ENCODE measurements at places on chromosomes 11 and 22.

DNA sequence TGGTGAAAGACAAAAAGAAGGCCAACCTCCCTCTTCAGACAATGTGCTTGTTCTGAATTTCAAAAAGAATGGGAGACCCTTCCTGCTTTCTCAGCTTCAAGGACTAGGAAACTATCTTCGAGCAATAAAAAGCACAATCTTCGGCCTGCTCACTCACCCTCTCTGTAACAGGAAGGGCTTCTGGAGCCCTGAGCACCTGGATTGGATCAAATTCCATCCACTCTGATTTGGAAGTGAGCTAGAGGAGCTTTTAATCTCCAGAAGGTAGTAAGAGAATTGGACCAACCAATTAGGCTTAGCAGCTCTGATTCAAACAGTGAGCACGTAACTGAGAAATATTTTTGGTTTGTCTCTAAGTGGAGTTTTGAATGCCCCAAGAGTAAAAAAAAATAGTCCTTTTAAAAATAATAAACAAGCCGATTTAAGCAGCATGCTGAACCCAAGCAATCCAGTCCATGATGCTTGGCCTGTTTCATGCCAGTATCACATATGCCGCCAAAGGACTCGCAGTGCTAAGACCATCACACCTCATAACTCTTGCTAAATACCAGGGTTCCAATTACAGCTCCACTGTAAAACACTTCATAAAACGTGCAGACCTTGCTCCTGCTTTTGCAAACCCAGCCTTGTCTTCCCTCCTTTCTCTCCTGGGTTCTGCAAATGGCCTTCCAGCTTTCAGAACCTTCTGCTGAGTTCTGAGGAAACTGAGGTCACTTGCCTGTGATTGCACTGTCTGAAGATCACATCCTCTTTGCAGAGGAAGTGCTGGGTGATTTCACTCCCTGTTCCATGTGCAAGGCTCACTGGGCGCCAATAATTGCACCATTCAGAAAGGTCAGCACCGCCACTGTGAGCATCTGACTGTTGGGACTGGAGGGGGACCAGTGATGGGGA is 74.4 kb downstream of the SLC1A2 start:
- no peak for DNase-seq

GRCh38 chr11:11935536-11935935 is 72.9 kb downstream of the DKK3 start:
- DNase-seq, result no peak

DNA sequence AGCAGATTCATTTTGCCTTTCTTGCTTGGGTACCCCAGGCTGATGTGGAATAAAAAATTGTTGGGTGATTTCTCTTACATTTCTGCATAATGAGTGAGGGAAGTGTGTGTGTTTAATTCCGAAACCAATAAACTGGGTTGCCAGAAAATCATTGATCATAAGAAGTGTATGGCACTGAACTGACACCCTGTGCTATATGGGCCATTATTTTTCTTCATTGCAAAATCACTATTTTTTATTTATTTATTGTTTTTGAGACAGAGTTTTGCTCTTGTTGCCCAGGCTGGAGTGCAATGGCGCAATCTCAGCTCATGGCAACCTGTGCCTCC is 14.6 kb upstream of the HIKESHI start:
- DNase-seq, result no peak

DNA sequence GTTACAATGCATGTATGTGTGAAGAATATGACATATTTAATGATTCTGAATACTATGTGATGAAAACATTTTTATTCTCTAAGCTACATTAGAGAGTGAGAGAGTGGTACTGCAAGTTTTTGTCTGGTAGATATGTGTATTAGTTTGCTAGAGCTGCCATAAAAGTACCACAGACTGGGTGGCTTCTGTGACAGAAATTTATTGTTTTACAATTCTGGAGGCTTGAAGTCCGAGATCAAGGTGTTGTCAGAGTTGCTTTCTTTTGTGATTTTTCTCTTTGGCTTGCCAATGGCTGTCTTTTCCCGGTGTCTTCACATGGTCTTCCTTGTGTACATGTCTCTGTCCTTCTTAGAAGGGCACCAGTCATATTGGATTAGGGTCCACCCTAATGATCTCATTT is 6.9 kb upstream of the OR10W1 start:
- no peak for DNase-seq

GRCh38 chr11:67079065-67079705 is 22.5 kb downstream of the RHOD start:
- DNase-seq, result no peak

DNA sequence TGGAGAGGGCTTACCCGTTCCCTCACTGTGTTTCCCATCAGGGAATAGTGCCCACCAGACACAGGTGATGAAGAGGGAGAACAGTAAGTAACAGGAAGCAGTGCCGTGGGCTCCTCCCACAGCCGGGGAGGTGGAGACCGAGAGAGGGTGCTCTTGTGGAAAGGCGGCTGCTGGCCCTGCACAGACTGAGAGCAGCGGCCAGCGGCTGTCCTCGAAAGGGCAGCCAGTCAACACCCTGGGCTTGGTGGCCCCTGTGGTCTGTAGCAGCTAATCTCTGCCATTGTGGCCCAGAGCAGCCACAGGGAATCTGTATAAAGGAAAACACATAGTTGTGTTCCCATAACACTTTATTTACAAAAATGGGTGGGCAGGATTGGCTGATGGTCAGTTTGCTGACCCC is 121.9 kb downstream of the TBC1D22A start:
- no peak for DNase-seq

- no peak for DNase-seq
Measured at GRCh38 chr22:25030636-25031035, 78.1 kb downstream of the KIAA1671 start.

DNA sequence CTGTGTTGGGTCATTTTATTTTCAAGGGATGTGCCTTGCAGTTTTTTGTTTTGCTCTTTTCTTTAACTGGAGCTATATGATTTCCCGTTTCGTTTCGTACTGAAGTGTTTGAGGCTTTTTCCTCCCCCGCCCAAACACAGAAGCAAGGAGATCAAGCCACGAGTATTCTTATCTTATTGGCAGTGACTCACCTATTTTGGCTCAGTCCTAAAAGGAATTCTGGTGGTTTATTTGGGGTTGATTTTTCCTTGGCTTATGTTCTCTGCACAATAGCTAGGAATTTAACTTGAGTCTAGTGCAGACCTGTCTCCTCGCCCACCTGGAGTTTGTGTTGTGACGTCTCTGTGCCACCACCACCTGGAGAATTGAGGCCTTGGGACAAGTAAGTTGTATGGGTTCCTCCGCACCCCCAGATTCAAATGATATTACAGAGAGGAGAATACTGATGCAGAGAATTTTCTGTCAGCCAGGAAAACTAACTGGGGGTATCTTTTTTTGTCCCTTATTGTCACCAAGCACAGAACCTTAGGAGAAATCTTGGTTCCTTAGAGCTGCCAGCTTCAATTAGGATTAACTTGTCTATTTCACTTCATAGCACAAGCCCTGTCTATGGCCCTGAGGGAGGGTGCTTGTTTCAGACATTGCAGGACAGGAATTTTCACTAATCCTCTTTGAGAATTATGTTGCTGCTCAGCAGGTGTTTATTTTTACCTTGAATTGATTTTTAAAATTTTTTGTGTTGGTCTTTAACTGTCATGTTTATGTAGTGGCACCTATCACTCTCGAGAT is 90.4 kb upstream of the BIRC3 start:
- DNase-seq, result no peak

- DNase-seq, result peak; percentile 73
Measured at GRCh38 chr11:65386307-65387140, at the start of gene FRMD8. TSS of gene FRMD8 (plus strand) at chr11:65386637. CDS start at chr11:65387037, 400 bp downstream.

DNA sequence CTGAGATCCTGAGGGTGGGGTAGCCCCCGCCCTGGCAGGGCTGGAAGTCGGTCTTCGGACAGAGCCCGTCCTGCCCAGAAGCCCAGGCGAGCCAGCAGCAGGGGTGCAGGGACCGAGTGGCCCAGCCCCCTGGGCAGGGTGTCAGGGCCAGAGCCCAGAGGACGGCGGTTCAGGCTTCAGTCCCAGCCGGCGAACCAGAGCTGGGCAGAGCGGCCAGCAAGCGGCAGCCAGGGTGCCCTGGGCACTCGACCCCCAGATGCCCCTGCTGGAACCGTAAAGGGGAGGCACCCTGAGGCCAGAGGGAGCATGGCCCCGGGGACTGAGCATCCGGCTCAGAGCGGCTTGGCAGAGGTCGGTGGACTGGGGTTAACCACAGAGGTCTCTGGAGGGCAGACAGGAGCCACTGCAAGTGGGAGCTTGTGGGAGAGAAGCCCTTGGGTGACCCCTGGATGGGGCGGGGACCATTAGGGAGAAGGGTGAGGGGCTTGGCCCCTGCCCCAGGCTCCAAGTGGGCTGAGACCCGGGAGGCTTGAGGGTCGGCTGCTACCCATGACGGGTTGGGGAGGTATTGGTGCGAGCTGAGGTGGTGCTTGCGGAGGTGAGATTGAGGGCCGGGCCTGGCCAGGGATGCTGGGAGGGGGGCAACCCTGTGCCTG is 15.9 kb downstream of the LSP1 start:
- no peak for DNase-seq

GRCh38 chr11:104997288-104997687 is 25.7 kb downstream of the CASP5 start:
- no peak for DNase-seq

GRCh38 chr11:86594746-86595145 is 77.7 kb downstream of the ME3 start:
- DNase-seq, result no peak

- no peak for DNase-seq
Measured at GRCh38 chr11:105371311-105371710, 231.7 kb upstream of the CARD18 start.

GRCh38 chr22:45475063-45475747 is 27.5 kb upstream of the FBLN1 start:
- DNase-seq, result no peak

- no peak for DNase-seq
Measured at GRCh38 chr11:39249566-39250365, 2209.7 kb downstream of the LRRC4C start.

DNA sequence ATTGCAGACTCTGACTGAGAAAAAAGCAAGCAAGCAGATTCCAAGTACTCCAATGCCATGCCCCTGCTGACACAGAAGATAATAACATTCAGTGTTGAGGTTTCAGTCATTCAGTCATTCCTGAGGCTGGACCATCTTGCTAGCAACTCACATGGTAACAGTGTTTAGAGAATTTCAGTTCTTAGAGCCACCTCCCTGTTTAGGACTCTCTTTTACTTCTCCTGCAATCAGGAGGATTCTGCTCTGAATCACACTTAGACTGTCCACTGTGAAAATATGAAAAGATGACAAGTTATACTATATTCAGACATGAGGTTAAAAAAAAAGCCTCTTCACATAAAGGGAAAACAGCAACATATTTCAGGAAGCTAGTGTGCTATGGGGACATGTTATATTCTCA is 183.9 kb upstream of the CTSC start:
- no peak for DNase-seq

DNA sequence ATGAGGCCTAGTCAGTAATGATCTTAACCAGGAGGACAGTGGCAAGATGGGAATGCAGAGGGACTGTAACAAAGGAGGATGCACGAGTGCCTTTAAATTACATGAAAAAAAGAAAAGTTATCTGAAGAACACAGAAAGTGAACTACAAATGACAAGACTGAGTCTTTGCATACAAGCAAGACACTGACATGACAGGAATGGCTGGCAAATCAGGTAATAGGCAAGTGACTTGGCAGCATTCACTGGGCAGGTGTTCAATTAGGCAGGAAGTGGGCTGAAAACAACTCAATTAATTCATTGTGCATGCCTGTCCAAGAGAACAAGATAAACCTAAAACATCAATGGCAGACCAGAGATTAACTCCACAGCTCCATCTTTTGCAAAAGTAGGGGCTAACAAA is 24.0 kb downstream of the SMCO4 start:
- DNase-seq, result no peak

GRCh38 chr22:26364066-26365015 is 64.7 kb upstream of the ASPHD2 start:
- peak; percentile 12 for DNase-seq

GRCh38 chr11:28110108-28110820 is 2.1 kb downstream of the METTL15 start:
- DNase-seq, result no peak

DNA sequence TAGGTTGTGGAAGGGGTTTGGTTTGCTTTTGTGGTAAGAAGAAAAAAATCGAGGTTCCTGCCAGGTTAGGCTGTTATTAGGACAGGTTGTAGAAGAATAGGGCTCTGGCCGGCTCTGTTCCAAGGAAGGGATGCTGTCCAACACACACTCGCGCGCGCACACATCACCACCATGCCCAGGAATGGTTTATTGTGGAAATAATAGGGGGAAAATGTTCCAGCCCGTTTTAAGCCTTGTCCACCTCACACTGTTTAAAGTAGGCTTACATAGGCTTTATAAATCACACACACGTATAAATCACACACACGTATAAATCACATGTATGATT is 1.2 kb upstream of the ARHGAP20 start:
- DNase-seq, result no peak

DNA sequence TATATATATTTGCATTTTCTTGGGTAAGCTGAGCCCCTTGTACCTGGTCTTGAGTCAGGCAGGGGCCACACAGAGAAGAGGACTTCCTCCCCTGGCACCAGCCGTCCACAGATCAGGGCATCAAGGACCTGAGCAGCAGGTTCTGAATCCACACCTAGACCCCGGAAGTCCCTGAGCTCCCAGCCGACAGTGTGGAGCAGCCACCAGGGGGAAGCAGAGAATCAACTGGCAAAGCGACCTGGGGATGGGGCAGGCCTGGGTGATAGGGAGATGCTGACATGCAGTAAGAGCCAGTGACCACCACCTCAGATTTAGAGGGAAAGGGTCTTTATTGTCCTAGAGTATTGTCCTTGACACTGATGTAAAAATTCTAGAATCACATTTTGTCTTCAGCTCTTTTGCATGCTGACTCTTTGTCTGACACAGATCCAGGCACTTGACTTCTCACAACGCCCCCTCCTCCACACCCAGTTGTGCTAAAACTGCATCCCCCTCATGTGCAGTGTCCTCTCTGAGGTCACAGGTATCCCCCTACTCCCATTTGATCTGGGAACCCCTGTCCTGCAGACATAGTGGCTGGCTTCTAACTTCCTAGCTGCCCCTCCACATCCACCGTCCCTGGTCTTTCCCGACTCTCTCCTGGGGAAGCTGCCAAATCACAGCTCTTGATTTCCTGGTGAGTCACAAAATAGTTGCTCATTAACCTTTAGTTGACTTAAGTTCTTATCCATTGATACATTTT is 109.3 kb downstream of the GGTLC2 start:
- DNase-seq, result peak; percentile 54
